ENCODE measurements at places on chromosomes 4 and X. TPM values are rescaled to one million over a fixed set of nuclear protein-coding genes. Genes with fewer than 3 reads are reported as not detected.

The ESX1 gene
- not detected for total RNA-seq

The MAGEB17 gene
- 0.63 TPM for total RNA-seq

The AGTR2 gene
- not detected for total RNA-seq

The LAMTOR3 gene
- total RNA-seq: 25.5 TPM

The EDA gene
- total RNA-seq: 15.1 TPM

The ADH1B gene
- total RNA-seq: 1.0 TPM
